ENCODE measurements at places on chromosomes 4 and X. TPM values are rescaled to one million over a fixed set of nuclear protein-coding genes. Genes with fewer than 3 reads are reported as not detected.

Gene DKK2
- total RNA-seq: 206 TPM

DNA sequence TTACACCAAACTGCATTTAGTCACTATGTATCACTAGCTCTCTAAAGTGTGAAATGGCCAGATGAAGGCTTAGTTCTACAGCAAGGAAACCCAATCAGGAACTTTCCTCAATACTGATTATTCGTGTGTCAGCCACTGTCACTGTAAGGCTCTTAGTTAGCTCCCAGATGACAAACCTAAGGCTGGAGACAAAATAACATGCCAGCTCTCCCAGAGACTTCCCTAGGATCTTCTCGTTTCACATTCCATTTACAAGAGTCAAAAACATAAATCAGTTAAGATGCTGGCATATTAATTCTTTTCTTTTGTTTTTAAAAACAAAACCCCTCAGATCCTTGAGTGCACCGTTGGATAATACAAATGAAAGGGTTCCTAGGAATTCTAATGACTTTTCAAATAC, 88.2 kb upstream of the TFDP3 start:
- peaks cover 14% of the 10 kb centered on the region for H3K4me1 ChIP-seq
- no peak overlapping the region for H3K27ac ChIP-seq
- H3K4me3 ChIP-seq: no peak overlapping the region
- no peaks in the 10 kb centered on the region for H3K27me3 ChIP-seq
- H3K36me3 ChIP-seq: peaks cover 28% of the 10 kb centered on the region
- no peak for DNase-seq

- H3K4me3 ChIP-seq: no peak overlapping the region
- H3K27ac ChIP-seq: no peak overlapping the region
- DNase-seq: no peak
- peaks cover 24% of the 10 kb centered on the region for H3K36me3 ChIP-seq
- no peaks in the 10 kb centered on the region for H3K4me1 ChIP-seq
Measured at GRCh38 chr4:169420291-169420690, 149.5 kb upstream of the SH3RF1 start.

DNA sequence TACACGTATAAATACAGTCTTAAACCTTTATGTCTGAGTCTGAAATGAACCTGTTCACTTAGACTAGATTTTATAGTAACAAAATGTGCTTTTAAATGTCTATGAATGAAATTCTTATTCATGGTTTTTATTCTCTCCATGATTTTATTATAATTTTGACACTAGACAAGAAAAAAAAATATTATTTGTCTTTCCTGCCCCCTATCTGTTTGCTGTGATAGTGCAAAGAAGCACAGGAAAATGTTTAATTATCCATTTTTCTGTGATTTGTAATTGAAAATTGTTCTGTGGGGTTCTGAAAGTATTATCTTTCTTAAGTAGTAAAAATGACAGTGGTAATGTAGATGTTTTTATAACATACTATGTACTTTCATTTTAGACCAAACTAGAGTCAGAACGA, 52.0 kb downstream of the INTS6L start:
- H3K4me1 ChIP-seq: no peaks in the 10 kb centered on the region
- H3K36me3 ChIP-seq: peaks cover 4% of the 10 kb centered on the region
- no peak overlapping the region for H3K27ac ChIP-seq
- H3K27me3 ChIP-seq: no peaks in the 10 kb centered on the region
- no peak for DNase-seq
- no peak overlapping the region for H3K4me3 ChIP-seq

Gene ARMCX6
- 77.9 TPM for total RNA-seq

GRCh38 chr4:5067908-5068307, 16.6 kb downstream of the STK32B start:
- no peak for DNase-seq
- H3K27ac ChIP-seq: no peak overlapping the region
- H3K36me3 ChIP-seq: peaks cover 11% of the 10 kb centered on the region
- no peak overlapping the region for H3K4me3 ChIP-seq

- DNase-seq: no peak
- H3K4me3 ChIP-seq: no peak overlapping the region
- no peak overlapping the region for H3K27ac ChIP-seq
Measured at GRCh38 chr4:61877893-61878292, 677.8 kb downstream of the ADGRL3 start.
